GM18507 (cell line): ENCODE measurements at places on chromosomes 2 and 18.

DNA sequence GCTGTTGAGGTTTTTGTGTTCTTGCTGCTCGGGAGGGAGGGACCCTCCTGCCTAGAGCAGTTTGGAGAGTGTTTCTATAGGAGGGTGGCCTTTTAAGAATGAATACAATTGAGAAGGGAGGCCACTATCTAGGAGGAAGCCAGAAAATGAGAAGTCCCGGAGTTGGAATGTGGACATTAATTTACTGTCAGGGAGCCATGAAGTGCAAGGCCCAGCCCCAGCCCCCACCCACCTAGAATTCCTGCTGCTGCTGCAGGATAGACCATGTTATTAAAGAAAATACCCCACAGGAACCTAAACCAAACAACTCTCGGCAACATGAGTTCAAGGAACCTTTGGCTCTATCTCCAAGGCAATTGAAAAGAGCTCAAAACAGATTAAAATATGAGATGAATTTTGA, 46.0 kb downstream of the ZBTB7C start:
- no peak for DNase-seq

GRCh38 chr2:38323623-38324022, 53.5 kb downstream of the ATL2 start:
- no peak for DNase-seq

DNA sequence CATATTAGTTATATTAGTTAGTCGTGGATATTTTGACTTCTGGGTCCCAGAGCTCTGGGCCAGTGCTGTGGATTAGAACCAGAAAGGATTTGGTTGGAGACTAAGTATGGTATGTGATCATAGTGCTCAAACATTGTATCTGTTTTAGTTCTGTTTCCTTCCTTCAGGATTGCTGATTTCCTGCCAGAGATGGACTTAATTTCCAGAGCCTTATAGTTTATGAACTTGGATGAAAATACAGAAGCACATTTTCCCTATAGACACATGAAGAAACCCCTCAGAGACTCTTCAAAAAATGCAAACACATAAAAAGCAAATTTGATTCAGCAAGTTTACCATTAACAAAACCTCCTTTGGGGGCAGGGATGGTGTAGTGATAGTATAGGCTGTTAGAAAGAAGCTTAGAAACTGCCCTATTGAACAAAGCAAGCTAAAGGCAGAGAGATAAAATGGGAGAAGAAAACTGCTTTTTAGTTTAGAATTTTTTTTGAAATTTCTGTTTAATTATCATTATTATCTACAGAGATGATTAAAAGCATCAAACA, 88.7 kb upstream of the EFEMP1 start:
- no peak for DNase-seq

GRCh38 chr2:66691031-66691965, 256.4 kb downstream of the MEIS1 start:
- DNase-seq = no peak

DNA sequence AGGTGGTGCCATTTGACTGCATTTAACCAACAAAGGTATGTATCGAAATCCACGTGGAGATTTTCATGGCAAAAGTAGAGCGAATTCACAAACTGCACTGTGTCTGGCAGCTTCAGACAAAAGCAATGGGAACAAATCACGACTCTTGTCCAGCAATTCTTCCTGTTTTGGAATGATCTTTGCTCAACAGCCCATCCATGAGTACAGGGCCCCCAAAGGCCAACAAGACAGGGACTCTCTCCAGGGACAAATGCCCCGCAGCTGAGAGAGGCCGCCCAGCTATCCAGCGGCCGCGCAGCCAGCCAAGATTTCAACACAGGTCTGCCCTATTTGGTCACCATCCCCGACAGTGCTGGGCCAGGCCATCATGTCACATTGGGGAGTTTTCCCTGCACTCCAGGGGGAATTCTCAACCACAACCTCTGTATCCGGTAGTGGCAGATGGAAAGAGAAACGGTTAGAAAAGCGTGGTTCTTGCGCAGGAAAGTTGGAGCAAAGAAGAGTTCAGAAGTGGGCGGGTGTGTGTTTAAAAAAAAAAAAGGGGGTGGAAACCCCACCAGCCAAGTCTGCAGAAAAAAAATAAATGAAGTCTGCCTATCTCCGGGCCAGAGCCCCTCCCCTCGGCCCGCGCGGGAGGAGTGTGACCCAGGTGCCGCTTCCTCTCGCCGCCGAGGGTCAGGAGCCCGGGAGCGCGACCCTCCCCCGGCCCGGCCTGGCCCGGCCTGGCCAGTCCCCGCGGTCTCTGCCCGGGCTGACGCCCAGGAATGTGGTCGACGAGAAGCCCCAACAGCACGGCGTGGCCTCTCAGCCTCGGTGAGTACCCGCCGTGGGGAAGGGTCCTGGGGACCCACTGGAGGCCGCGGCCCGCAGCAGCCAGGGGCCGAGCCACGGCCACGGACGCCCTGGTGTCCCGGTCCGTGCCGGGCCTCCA, at the start of gene GYPC:
GYPC (plus strand) TSS at position 659 of the 931 bp plus-strand sequence; CDS start at position 765, 106 bp downstream.
- DNase-seq = no peak

GRCh38 chr2:157325786-157326185, at the start of gene ERMN:
Gene ERMN (minus strand): TSS chr2:157325824. CDS start chr2:157325642, 182 bp downstream.
- DNase-seq = no peak

GRCh38 chr2:238785528-238785860, 62.4 kb upstream of the TWIST2 start:
- no peak for DNase-seq

DNA sequence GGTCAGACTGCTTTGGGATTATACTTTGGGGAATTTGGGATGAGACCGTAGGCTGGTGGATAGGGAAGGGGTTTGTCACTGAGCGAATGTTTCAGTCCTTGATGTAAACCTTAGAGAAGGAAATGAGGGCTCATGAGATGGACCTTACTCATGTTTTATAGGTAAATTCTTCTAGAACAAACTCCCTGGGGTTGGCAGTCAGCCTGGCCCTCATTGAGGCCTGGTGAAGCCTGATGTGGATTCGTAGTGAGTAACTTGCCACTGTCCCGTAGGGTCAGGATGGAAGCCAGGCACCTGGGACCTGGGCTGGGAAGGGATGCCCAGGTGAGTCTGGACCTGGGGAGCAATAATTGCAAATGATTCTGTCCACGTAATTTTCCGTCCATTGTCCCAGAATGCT, 258.3 kb downstream of the LPIN1 start:
- no peak for DNase-seq

DNA sequence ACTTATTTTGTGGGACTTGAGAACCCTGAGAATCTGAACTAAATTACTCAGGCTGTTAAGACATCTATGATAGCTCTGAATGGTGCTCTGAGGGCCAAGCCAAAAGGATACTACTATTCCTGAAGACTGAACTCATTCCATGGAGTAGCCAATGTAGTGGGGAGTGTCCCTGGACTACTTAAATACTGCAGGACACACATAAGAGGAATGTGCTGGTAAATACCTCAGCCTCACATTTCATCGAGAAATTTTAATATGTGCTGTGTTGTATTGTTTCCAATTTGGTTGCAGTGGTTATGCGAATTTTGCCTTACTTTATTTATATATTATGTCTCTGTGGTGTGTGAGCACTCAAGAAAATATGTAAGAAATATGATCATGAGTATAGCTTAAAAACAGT, 264.4 kb upstream of the FIGN start:
- no peak for DNase-seq

DNA sequence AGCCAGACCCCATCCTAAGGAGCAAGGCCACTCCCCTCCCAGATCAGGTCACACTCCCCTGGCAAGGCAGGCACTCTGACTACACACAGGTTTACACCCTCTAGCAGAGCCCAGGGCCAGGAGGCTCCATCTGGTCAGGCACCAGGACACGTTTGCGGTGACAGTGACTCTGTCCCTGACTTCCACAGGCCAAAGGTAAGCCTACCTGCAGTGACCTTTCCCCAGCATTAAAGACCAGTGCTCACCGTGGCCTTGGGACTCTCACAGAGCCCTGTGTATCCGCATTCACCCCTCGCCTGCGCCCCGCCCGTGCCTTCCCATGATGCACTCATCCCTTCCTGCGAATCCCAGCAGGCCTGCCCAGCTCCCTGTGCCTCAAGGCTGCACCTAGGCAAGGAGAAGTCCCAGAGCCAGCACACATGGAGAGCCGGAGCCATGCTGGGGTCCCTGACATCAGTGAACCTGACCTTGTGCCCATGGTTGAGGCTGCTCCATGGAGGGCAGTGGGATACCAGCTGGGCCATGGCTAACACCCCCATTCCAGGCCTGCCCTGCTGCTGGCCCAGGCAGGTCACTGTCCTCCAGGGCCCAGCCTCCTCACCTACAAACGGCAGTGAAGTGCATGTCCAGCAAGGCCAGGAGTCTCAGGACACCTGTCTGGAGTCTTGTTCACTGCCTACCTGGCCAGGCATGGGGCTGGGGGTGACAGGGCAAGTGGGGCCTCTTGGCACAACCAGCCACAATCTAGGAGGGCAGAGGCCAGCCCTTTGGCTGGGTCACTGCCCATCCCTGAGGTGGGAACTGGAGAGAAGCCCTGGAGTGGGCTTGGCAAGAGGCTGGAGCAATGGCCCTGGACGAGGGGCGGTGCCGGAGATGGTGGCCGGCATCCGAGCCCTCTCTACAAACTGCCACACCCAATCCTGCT, 3.0 kb downstream of the NEURL3 start:
- no peak for DNase-seq
